Jurkat, Clone E6-1 (cell line): ENCODE measurements at places on chromosomes 12 and 14.

GRCh38 chr12:66302827-66303169 lies 505 bp downstream of the HELB start:
- no peak for DNase-seq

- DNase-seq, result no peak
Observed at GRCh38 chr12:110917961-110918360, 2.4 kb downstream of the MYL2 start.

DNA sequence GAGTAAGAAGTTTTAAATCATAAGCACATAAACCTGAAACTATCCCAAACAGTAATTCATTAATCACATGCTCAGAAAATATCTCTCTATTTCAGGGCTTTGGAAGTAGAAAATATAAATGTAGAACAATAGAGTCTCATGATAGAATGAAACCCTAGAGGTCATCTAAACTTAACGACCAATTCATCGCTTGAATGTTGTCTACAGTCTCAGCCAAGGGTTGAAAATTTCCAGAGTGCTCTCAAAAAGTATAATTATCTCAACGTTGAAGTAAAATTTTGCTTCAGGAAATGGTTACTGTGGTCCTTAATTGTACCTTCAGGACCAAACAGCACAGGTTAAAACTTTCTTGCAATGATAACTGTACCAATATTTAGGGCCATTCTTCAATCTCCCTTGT lies 1053.6 kb upstream of the SEL1L start:
- no peak for DNase-seq

DNA sequence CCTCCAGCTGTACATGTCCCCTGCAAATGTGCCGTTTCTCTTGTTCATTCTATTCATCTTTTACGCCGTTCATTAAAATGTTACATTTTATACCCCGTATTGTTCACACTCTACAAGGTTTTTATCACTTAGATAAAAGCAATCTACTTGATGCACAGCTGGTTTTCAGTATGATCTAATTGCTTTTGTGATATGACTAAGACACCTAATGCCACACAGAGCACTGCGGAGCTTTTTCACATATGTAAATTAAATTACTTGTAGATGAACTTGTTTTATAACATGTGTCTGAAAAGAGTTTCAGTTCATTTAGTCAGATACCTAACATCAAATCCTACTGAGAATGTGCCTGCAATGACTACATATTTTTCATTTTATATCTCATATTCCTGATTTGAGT lies 40.9 kb upstream of the RERGL start:
- no peak for DNase-seq
